ENCODE measurements at places on chromosomes 7 and 10.

DNA sequence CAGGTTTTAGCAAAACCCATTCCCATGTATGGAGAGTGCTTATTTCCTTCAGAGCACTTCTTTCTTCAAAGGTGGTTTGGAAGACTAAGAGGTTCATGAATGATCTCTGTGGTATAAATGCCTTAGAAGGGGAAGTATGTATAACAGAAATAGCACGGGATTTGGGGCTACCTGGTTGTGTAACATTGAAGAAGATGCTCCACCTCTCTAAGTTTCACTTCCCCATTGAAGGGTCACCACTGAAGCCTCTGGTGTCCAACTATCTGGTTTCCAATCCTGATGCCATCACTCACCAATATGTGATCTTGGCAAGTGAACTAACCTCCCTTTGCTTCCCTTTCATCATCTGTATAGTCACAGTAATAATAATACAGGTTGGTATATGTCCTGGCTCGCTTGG lies 37.2 kb downstream of the CYCS start:
- DNase-seq = no peak

DNA sequence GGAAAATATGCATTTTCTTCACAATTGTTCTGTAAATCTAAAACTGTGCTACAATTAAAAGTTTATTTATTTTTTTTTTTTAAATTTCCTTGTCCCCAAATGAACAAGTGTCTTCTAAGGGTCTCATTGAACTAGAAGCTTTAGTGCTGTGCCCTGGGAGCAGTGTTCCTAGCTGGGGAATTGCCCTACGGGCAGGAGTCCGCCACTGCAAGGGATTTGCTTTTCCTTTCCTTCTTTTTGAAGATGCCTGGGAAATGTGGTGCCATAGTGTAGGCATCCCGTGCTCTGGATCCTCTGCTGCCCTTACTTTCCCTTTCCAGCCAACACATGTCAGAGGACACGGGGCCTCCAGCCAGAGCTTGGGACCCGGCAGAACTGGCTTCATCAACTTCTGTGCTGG lies 177.1 kb upstream of the CTBP2 start:
- no peak for DNase-seq

GRCh38 chr10:12849319-12850181 lies 152.0 kb downstream of the CCDC3 start:
- DNase-seq = no peak

DNA sequence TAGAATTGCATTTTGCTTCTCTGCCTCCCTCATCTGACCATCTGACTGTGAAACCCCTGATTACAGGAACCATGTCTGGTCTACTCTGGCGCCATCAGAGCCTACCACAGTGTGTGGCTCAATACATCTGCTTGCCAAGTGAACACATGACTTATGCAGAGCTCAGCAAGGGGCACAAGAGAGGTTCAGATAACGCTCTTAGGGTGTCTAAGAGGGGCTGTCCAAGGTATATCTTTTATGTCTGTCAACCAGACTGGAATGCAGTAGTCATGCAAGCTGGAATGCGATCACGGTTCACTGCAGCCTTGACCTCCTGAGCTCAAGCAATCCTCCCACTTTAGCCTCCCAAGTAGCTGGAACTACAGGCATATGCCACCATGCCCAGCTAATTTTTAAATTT lies 10.3 kb upstream of the RRP12 start:
- DNase-seq = no peak

DNA sequence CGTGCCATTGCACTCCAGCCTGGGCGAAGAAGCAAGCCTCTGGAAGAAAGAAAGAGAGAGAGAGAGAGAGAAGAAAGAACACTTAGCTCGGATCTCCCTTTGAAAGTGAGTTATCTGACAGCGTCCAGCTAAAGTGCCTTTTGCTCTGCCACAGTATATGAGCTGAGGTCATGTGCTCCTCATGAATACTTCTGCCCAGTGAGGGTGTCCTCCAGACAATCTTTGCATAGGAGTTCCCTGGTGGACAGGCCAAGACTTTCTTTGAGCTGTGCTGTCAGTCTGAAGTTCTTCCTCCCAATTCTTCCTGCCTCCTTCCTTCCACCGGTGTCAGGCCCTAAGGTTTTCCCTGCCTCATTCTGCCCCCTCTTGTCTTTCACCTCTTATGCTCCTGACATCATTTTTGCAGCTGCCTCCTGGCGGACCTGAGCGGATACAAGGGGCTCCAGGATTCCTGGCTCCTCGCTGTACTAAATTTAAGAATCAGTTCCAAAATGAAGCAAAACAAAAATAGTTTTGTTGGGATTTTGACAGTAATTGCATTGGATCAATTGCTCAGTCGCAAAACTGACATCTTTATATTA lies 31.9 kb downstream of the XRCC2 start:
- no peak for DNase-seq

DNA sequence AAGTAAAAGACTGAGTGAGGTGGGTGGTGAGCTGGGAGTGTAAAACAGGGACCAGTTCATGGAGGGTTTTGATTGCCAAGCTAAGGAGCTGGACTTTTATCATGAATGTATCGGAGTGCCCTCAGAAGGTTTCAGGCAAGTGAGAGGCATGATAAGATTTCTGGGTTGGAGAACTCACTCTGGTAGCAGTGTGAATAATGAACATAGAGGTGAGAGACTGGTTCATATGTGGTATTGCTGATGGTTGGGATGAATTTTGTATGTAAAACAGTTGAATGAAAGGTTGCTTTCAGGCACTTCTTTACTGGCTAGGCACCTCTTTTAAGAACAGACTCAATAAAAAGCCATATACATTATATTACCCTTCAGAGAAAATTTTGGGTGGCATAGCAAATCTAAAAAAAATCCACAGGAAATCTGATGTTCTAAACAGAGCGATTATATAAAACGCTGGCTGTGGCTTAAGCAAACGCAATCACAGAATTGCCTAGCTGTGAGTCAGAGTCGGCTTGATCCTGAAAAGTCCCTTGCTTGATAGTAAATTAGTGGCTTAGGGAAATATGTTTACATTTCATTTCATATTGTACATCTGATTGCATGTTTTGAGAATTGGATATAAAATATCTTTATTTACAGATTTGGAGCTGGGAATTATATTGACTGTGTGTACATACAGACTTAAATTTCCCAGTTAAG lies 92.9 kb upstream of the HDAC9 start:
- no peak for DNase-seq

DNA sequence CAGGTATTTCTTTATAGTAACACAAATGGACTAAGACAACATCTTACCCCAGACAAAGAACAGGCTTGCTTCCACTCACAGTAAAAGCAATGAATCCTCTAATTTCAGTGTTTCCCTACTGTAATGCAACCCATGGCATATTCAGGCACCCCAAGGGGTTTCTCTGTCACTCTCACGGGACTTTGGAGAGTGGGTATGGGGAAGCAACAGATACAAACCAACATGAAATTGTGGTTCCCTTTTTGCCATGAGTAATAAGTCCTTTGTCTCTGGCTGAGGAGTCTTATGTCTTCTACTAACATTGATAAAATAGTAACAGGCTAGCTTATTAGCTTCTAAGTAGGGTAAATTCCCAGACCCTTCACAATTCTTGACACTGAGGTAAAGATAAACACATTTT lies 51.4 kb upstream of the AOAH start:
- DNase-seq = no peak

DNA sequence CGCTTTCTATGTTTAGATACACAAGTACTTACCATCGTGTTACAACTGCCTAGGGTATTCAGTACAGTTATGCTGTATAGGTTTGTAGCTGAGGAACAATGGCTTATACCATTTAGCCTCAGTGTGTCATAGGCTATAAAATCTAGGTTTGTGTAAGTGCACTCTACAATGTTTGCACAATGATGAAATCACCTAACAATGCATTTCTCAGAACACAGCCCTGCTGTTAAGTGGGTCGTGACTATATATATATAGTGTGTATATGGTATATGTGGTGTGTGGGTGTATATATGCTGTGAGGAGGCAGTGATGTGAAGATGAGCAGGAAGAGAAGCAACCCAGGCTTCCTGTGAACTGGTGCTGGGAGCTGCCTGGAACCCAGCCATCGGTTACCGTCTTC lies 65.6 kb upstream of the MKI67 start:
- DNase-seq = no peak

- no peak for DNase-seq
Measured at GRCh38 chr10:20624642-20625041, 272.5 kb downstream of the NEBL start.

DNA sequence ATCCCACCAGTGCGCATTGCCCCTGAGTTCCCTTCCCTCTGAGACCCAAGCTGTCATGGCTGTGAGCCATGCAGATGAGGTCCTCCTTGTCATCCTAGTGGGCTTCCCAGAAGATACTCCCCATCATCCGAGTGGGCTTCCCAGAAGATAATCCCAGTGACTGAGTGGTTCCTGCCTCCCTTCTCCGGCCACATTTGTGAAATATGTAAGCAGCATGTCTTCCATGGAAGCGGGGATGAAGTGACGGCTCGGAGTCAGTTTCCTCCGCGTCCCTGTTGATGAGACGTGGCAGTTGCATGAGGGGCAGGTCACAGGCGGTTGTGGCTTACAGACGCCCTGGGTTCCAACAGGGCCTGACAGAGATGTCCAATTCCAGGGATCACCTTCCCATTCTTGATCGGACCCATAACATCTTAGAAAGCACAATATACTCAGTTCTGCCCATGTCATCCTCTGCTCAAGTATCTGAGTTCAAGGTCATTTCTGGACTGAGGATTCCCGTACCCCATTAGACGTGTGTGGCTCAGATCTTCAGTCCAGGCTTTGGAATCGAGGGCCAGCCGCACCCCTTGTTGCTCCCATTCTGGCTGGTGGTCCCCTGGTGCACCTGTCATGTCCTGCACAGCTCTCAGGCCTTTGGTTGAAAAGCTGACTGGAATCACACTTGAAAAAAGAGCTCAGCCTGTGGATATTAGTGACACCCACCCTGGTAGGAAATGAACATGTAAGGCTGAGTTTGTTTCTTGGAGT lies 166.9 kb downstream of the PTPRN2 start:
- DNase-seq = no peak

DNA sequence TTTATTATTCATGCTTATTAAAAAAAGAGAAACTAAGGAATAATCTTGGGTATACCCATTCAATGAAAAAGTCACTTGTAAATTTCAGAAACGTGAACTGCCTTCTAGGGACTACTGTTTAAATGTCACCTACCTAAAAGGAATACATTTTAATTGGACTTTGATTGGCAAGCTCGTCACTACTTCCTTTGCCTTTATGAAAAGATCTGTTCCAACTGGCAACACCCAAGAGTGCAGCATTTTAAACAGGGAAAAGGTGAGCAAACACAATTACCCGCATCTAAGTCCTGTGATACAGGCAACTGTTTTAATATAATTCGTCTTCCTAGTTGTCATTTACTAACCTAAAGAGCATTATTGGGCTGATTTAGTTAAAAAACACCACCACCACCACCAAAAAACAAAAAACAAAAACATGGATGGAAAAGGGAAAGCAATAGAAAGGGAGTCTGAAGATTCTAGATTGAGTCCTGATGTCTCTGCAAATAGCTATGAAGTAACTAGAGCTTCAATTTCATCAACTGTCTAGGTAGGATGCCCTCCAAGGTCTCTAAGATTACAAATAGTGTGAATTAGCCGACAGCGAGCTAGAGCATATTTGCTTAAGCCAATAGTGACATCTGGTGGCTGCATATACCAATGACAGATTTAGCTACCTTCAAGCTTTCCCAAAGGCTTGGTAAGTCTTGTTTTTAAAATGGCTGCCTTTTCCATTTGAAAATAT lies 33.8 kb upstream of the ICA1 start:
- no peak for DNase-seq

GRCh38 chr10:5609952-5610616 lies 56.3 kb downstream of the ASB13 start:
- DNase-seq = no peak

GRCh38 chr10:11713186-11713743 lies 28.9 kb upstream of the ECHDC3 start:
- no peak for DNase-seq

DNA sequence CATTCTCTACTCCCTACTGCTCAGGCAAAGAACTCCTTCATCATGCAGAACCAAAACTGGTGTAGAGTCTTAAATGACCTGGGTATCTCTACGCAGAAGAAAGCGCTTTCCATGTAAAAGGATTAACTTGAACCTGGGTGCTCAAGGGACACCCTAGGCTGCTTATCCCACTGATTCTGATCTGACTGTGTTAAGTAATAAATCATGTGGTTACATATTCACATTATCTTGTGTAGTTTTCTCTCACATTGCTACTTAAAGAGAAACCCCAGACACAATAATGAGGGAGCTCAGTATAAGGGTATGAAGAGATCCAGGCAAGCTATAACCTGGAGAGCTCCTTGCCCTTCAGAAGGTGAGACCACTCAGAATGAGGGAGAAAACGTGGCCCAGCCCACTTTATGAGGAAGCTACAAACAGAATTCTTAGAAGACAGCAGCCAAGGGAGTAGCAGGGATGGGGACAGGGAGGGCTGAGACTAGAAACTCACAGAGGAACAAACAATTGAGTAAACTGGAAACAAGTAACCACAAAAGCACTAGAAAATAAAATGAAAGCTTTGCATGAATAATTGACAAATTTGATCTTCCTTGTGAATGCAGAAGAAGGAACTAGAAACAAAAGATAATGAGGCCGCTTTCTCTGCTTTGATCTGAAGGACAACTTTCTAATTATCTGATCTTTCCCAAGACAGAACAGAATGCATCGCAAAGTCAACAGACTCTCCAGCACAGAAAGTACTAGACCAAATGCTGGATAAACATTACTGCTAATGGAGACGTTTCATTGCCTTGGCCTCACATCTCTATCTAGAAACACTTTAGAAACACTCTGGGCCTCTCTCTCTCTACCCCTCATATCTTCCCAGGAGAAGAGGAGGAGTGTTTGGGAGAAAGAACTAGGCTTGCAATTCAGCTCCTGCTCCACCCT lies 76.1 kb downstream of the LRRC17 start:
- DNase-seq = no peak

DNA sequence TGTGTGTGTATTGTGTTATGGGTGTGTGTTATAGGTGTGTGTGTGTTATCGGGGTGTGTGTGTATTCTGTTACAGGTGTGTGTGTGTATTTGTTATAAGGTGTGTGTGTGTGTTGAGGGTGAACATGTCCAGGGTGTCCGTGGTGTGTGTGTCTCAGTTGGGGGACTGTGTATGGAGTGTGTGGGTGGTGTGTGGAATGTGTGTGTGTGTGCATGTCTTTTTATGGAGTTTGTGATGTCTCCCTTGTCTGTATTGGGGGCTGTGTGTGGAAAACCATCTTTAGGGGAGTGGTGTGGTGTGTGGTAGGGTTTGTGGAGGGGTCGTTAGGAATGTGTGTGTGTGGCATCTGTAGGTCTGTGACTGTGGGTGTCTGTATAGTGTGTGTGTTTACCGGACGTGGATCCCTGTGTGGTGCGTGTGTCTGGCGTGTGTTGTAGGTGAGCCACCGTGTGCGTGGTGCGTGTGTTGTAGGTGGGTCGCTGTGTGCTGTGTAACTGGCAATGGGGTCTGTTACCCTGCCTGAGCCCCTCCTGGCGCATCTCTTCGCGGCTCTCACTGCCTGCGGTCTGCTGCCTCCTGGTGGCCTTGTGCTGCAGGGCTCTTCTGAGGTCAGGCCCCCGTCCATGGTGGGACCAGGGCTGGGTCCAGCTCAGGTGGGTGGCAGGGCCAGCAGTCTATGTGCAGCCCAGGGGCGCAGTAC lies 61.7 kb downstream of the PALD1 start:
- DNase-seq = no peak

- no peak for DNase-seq
Measured at GRCh38 chr7:135731-136645, 56.4 kb upstream of the FAM20C start.
